ENCODE measurements at places on chromosomes 1 and 21.

- DNase-seq: no peak
These were observed 3.0 kb upstream of the AIM2 start for GRCh38 chr1:159079525-159079924.

DNA sequence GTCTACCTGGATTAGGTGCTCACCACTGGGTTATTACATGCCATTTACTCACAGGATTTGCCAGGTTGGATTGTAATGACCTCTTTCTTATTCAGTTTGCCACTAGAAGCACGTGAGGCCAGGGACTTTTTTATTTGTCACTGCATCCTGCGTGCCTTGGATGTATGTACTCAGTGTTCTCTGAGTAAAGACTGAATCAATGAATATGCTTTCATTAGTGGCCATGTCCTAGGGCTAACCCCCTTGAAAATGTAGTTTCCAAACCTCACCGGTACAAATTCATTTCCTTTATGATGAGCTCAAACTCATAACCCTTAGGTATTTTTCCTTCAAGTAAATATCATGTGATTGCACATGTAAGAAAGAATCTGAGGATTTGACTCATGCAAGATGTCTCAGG, 1.3 kb upstream of the ZP4 start:
- no peak for DNase-seq

GRCh38 chr1:169106921-169107602, 572 bp downstream of the ATP1B1 start:
- DNase-seq: no peak

DNA sequence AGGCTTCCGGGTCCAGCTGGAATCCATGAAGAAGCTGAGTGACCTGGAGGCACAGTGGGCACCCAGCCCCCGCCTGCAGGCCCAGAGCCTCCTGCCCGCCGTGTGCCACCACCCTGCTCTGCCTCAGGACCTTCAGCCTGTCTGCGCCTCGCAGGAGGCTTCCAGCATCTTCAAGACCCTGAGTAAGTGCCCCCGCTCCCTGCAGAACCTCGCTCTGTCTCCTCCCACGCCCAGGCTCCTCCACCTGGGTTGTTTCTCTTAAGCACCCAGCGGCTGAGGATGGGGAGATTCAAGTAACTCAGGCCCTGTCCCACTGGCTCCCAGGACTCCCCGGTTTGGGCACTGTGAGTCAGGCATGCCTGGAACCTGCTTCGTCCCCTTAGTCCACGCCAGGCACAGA, 1.5 kb downstream of the GUCA2B start:
- DNase-seq: no peak

DNA sequence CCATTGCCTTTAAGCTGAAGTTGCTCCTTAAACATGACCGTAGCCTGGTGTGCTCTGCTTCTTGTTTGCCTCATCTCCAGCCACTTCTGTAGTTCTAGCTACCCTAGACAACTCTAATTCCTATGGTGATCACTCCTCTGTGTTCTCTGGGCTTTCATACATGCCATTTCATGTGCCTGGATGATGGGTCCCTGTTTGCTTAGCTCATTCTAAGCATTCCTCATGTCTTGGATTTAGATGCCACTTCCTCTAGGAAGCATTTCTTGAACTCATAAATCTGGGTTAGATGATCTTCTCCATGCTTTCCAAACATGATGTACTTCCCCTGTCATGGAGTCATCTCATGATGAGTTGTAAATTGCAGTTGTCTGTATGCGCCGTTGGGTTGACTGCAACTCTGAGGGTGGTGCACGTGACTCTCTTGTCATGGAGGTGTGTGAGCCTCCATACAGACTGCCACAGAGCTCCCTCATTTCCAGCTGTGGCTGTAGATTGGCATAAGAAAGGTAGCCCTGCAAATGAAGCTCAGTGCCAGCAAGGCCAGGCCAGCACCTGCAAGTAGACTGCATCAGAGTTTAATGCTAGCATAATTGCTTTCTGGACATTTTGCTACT, 77.2 kb downstream of the LAMC1 start:
- no peak for DNase-seq

GRCh38 chr1:201115390-201115937, 3.2 kb upstream of the CACNA1S start:
- DNase-seq: no peak

Data from stimulated activated CD8-positive, alpha-beta memory T cell treated with anti-CD3 and anti-CD28 coated beads, Interleukin-7, amount 100 ng/mL, for 1 hour (primary cell).